ENCODE measurements at places on chromosomes 1 and 21.

DNA sequence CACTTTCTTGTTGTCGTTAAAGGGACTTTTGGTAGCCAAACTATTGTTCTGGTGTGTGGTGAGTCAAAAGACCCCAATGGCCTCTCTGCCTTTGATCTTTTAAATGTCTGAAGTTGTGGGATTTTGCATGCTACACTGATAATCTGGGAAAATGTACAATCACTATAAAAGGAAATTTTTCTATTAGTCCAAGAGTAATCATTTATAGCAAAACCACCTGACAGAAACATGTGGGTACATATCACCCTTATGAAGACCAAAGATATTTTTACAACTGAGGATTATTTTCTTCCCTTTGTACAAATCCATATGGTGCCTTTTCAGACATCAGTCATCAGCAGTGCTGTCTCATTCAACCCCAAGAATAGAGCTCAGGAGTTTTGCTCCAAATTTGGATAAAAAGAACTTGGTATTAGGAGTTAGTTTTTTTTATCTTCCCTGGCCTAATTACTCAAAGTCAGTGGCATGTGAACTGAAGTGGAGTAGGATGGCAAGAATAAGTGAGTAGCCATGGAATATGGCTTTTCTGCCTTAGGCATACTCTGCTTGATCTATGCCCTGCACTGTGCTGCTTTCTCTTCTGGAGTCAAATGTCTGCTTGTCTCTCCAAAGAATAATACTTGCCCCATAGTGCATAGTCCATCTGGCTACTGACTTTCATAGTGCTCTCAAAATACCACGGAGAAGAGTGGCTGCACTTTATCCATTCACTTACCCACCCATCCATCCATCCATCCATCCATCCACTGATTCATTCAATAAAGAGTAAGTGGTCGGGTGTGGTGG, 13.5 kb downstream of the GREM2 start:
- no peak for DNase-seq

DNA sequence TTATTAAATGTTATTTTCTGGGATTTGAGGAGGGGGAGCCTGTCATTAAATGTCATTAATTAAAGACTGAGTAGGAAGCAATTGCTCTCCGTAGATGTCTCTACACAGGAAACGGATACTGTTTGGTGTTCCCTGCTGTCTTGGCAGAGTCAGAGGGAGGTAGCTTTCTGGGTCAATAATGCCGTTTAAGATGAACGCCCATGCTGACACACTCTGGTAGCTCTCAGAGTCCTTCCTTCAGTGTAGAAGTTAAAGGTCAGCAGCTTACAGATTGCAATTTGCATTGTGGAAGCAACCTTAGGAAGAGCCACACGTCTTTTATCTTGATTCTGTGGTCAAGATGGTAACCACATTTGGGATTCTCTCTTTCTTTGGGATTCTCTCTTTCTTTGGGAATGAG, 257.5 kb downstream of the KIF26B start:
- no peak for DNase-seq

DNA sequence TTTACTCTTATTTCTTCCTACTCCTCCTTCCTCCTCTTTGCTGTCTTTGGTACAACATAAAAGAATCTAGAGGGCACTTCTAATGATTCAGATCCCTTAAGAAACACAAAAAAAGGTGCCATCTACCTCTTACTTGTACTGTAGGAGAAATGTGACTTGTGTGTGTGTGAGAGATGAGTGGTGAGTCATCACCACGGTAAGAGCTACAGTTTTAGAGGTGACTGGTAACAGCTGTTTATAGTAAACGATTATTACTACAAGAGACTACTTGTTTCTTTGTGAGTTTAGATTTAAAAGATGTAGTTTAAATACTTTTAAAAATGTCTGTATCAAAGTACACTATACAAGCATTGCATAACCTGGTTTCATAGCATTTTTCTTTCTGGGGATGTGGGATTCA, 40.4 kb downstream of the SLC35D1 start:
- no peak for DNase-seq

GRCh38 chr1:106924360-106924759, 132.1 kb upstream of the PRMT6 start:
- DNase-seq, result no peak

GRCh38 chr1:39268906-39269305, 64.4 kb downstream of the MACF1 start:
- DNase-seq, result no peak

DNA sequence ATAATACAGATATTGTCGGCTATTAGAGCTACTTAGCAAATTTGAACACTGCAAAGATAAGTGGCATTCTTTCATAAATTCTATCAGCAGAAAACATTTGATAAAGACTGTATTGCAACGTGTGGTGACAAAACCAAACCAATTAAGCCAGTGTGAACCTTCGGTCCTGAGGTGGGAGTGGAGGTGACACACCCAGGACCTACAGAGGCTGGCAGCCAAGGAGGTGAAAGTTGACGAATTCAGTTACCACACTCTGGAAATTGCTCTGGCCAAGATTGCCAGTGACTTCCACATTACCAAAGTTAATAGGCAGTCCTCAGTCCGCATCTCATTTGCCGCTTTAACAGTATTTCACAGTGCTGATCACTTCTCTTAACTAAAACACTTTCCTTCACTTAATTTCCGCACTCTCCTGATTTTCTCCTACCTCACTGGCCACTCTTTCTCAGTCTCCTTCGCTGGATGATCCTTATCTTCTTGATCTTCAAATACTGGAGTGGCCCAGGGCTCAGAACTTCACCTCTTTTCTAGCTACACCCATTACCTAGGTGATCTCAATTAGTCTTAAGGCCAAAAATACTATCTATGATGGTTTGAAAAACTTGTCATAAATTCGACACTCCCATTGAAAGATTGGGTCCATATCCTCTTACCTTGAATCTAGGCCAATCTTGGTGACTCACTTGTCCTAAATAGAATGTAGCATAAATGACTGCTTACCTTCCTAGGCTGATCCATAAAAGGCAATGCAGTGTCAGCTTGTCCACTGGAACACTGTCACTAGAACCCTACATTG, 5.1 kb upstream of the CDC42BPA start:
- DNase-seq, result no peak

DNA sequence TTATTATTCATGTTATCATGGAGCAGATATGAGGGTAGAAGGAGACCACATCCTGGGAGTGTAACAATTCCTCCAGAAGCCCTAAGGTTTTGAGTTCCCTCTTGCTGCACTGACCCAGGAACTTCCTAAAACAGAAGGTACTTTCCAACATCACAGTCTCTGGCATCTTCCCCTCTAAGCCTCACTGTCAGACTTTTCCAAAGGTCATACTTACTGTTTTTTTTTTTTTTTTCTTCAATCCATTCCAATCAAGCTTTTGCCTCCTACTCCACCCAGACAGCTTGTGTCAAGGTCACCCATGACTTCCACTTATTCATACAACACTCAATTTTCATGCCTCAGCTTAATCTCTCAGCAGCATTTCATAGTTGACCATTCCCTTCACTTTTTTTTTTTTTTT, 18.4 kb upstream of the UQCRHL start:
- no peak for DNase-seq

GRCh38 chr21:36994501-36995158, 11.9 kb upstream of the RIPPLY3 start:
- DNase-seq, result peak; percentile 52

DNA sequence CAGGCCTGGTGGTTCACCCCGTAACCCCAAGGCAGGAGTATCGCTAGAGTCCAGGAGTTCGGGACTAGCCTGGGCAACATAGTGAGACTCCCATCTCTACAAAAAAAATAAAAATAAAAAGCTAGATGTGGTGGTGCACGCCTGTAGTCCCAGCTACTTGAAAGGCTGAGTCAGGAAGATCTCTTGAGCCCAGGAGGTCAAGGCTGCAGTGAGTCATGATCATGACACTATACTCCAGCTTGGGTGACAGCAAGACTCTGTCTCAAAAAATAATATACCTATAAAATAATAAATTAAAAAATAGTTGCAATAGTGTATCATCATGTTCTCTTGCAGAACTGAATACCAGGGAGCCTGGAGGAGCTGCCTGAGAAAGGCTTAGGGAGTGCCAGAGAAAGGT, 19.9 kb upstream of the TMEM39B start:
- no peak for DNase-seq

- DNase-seq, result no peak
These were observed 14.9 kb upstream of the RNF223 start for GRCh38 chr1:1088801-1089680.
